ENCODE measurements at places on chromosomes 5 and 9. TPM values are rescaled to one million over a fixed set of nuclear protein-coding genes. Genes with fewer than 3 reads are reported as not detected.

NR6A1 gene
- 16.6 TPM for polyA plus RNA-seq

MED27 gene
- 28.2 TPM for polyA plus RNA-seq

DNA sequence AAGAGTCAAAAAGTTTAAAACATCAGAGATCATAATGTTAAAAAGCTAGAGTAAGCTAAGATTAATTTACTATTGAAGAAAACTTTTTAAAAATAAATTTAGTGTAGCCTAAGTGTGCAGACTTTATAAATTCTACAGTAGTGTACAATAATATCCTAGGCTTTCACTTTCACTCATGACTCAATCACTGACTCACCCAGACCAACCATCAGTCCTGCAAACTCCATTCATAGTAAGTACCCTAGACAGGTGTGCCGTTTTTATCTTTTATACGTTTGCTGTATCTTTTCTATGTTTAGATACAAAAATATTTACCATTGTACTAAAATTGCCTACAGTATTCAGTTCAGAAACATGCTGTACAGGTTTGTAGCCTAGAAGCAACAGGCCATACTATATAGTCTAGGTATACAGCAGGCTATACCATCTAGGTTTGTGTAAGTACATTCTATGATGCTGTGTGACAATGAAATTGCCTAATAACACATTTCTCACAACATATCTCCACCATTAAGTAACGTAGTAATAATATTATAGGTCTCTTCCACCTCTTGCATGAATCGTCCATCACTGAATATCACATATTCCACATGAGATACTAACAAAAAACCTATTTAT lies 59.2 kb downstream of the MEGF9 start:
- no peak for DNase-seq

MRPL50 gene
- 26.8 TPM for polyA plus RNA-seq

- DNase-seq = no peak
Observed at GRCh38 chr9:90240541-90240940, 402.1 kb downstream of the DIRAS2 start.

DNA sequence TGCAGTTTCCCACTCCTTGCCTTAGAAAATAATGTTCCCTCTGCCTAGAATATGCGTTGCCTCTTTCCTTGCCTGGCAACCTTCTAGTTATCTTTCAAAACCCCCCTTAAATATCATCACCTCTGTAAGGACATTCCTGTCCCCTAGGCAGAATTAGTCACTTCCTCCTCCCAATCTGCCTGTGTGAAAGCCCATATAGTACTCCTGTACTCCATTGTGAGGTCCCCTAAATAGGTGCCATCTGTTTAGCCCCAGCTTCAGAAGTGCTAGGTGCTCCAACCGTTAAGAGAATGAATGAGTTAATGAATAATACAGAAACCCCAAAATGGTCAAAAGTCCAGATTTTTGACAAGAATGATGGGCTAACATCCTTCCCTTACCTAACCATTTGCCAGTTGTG lies 181.4 kb downstream of the GDNF start:
- DNase-seq = no peak

- no peak for DNase-seq
Observed at GRCh38 chr5:93099902-93100347, 481.1 kb downstream of the NR2F1-AS1 start.

DNA sequence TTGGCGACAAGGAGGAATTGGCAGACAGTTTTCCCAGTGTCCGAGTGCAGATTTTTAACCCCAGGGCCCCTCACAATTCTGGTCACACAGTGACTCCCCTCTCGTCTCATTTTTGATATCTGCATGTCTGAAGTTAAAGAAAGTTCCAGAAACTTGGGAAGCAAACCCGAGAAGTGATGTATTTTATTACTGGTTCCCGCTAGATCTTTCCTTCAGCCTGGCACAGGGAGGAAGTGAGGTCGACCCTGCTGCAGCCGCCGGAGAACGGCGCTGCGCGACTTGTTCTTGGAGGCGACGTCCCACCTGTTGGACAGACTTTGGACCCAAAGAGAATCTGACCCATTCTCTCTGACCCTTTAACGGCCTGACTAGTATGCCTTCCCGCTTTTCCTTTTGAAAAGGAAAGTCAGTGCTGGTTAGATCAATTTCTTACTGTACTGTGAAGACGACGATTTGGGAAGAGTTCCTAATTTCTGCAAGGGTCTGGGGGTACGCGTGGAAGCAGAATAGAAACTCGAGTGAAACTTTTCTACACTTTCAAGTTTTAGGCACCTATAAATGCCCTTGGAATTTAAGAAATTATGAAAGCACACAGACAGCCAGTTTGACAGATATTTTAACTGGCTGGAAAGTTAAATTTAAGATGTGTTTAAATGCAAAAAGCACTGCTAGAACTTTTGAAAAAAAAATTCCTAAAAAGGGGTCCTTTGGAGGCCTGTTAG lies 744 bp downstream of the OTULIN start:
- DNase-seq = no peak

GRCh38 chr5:86039351-86039750 lies 578.4 kb upstream of the COX7C start:
- DNase-seq = no peak

AFF4 gene
- 9.0 TPM for polyA plus RNA-seq

GRCh38 chr5:94885931-94886330 lies 267.5 kb downstream of the SLF1 start:
- DNase-seq = no peak

GRCh38 chr9:79857188-79857587 lies 285.4 kb downstream of the TLE4 start:
- no peak for DNase-seq

- DNase-seq = no peak
Observed at GRCh38 chr5:33035851-33036527, 324.9 kb downstream of the NPR3 start.

IL9 gene
- not detected for polyA plus RNA-seq

- no peak for DNase-seq
Observed at GRCh38 chr5:65394087-65394486, 87.6 kb downstream of the ADAMTS6 start.

POU5F2 gene
- polyA plus RNA-seq = 0.04 TPM

DNA sequence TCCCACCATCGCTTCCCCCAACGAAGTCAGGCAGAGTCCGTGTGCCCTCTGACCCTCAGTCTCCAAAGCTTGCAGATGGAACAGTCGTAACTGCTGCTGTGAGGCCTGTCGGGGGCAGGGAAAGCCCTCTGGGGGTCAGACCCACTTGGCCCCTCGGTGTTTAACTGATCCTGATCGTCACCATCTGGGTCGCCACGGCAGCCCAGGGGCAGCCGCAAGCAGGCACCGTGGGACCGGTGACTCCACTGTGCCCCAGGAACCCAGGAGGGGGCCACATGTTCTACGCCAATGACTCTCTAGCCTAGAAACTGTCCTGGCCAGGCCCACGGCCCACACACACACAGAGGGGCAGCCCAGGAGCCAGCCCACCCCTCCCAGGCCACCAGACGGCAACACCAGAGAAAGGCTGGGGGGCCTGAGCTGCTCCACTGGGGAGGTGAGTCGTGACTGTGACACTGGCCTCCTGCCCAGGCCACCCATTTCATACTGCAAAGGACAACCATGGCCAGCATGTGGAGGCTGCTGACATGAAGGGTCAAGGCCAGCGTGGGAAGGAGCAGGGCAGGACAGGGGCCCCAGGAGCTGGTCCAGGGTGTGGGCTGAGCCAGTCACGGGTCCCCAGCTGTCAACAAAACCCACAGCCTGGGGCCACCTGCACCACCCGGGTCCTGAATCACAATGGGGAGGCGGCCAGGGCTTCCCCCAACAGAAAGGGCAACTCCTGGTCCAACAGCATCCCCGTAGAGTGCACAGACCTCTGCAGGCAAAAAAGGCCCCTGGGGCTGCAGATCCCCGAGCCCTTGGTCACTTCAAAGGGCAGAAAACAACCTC lies 20.8 kb downstream of the VAV2 start:
- no peak for DNase-seq

DNA sequence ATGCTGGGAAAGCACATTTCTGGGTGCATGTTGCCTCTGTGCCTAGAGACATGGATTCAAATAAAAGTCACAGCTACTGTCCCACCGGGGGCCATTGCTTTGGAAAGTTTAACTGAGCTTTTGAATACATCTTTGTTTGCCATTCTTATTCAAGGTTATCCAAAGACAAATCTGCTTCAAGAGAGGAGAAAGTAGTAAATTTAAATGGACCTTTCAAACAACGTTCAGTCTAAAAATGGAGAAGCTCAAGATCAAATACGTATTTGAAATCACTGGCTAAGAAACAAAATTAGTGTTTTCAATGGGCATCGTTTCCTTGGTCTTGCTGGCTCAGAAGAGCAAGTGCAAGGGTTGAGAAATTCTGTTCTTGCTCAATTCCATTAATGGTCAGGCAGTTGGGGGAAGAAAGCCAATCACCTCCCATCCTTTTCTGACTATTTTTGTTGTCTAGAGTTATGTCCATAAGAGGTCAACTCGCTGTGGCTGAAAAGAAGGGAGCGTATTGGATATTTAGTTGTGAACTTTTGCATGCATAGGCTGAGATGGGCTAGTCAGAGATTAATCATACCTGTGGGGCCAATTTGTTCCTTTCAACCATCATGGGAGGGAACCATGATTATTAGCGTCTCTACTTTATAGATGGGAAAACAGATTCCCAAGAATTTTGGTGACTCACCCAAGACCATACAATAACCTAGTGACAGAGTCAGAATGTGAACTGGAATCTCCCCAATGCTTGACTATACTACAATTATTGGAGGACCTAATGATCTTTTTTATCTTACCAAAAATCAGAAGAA lies 276.2 kb upstream of the TNC start:
- DNase-seq = no peak

TNC gene
- not detected for polyA plus RNA-seq

TIMD4 gene
- polyA plus RNA-seq = not detected

DNA sequence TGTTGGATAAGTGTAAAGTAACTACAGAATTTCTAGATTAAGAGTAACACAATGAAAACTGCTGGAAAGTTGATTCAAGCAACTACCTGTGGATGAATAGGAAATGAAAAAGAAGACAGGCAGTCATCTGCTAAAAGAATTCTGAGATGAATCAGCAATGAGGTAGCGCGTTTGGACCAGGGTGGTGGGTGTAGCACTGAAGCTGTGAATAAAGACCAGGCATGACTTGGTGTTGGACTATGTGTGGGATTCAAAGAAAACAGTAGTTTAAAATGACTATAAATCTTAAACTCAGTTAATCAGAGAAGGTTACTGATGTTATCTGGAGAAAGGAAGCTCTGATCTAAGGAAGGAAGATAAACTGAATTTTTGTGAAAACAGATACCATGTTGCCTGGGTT lies 159.8 kb downstream of the FBN2 start:
- DNase-seq = no peak

SPATA31A3 gene
- polyA plus RNA-seq = 0.11 TPM

Measured in K562 (cell line).